Skeletal muscle tissue (tissue), 5 donors: ENCODE measurements at places on chromosomes 3 and 15. TPM values are rescaled to one million over a fixed set of nuclear protein-coding genes. Genes with fewer than 3 reads are reported as not detected.

Gene ADGRG7
- total RNA-seq: not detected

Gene CCDC39
- total RNA-seq: not detected

Gene P2RY12
- total RNA-seq: 0.52 TPM

Gene MESP2
- not detected for total RNA-seq

Gene GATA2
- total RNA-seq: 0.52 TPM

Gene GOLGA8G
- not detected for total RNA-seq

Gene SAMMSON
- under 0.01 TPM for total RNA-seq

Gene STRIT1
- 1.0 TPM for total RNA-seq

Gene RTP3
- under 0.01 TPM for total RNA-seq

Gene MAP1A
- 19.3 TPM for total RNA-seq

Gene PTPRG
- 48.5 TPM for total RNA-seq

Gene INKA1
- total RNA-seq: 11.5 TPM

Gene NR2E3
- total RNA-seq: 1.0 TPM

Gene GOLGA6L9
- 4.2 TPM for total RNA-seq

Gene CD276
- total RNA-seq: 40.7 TPM

Gene ZPLD1
- total RNA-seq: not detected

Gene PAQR9
- under 0.01 TPM for total RNA-seq

Gene EFCAB12
- not detected for total RNA-seq

Gene PDCD6IP
- total RNA-seq: 51.7 TPM

Gene NR1I2
- under 0.01 TPM for total RNA-seq

Gene GANC
- 11.5 TPM for total RNA-seq

Gene GASK1A
- total RNA-seq: 12.0 TPM

Gene CYP11A1
- 0.52 TPM for total RNA-seq

Gene ZNF80
- total RNA-seq: not detected

Gene EAF2
- 12.5 TPM for total RNA-seq

Gene PPIP5K1
- 8.9 TPM for total RNA-seq
